Common myeloid progenitor, CD34-positive (primary cell): ENCODE measurements at places on chromosomes 11 and 22.

DNA sequence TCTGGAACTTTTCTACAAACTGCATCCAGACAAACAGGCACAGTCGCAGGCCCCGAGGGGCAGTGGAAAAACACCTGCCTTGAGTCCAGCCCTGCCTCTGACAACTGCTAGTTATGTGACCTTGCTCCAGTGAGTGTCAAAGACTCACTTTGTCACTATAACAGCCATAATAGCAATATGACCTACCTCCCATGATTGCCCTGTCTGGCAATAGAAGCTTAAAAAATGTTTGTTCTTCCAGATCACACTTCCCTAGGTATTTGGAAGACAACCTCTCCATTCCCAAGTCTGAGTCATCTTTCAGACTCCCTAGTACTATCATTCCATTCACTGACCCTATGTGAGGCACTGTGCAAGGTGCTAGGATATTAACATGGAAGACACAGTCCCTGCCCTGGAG is 74.5 kb downstream of the RPL27A start:
- DNase-seq, result no peak

DNA sequence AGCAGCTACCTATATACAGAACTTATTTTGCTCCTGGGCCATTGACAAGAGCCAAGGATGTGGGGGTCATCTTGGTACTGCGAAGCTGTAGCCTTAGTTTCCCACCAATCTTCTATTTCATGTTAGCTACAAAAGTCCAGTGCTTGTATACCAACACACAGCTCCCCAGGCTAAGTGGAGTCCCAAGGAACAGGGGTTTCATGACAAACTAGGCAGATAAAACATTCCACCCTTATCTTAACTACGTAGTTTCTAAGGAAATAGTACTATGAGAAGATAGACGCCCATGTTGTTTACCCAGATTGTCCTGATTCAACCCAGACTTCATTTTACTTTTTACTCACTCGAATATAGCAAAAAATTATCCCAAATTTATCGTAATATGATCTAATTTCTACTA is 218.5 kb downstream of the DYNC2H1 start:
- no peak for DNase-seq

DNA sequence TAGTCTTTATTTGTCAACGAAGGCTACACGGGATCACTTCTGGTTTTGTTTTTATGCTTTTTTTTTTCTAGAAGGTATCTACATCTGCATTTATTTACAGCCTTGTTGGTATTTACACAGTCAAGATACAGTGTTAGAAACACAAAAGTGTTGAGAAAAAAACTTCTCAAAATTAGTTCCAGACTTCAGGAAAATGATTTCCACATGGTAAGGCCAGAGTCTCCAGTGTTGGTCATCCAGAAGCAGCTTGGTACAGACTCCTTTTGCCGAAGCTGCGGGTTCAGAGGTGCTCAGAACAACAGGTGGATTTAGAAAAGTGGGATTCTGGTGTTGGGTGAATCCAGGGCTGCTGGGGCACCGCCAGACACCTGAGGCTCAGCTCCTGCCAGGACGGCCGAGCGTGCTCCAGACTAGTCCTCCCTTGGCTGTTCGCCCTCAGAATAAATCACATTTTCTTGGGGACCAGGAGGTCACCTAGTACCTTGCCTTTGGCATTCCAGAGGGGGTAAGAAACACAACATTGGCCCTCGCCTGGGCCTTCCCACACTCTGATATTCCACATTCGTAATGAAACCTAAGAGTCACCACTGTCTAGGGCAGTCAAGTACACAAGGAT is 78.7 kb upstream of the NARS2 start:
- no peak for DNase-seq

DNA sequence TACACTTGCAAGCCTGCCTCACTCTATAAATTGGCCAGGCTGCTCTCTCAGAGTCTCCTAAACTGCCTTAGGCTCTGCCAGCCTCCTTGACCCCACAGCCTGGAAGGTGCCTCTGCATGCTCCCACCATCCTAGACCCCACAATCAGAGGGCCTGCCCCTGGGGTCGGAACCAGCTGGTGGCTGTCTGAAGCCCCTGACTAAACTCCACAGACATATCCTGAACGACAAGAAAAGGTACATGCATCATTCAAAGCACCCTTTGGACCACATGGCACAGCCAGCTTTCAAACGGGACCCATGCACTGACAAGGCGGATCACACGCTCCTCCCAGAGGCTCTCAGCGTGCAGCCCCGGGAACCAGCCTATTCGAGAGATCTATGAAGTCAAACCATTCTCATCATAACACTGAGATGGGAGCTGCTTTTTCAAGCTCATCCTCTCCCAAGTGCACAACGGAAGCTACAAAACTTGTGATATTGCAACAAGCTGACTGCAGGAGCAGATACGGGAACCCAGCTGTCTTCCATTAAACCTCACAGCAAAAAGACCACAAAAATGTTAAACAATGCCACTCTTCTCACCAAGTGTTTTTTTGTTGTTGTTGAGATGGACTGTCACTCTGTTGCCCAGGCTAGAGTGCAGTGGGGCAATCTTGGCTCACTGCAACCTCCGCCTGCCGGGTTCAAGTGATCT is 8.1 kb downstream of the SHANK2 start:
- DNase-seq, result no peak

DNA sequence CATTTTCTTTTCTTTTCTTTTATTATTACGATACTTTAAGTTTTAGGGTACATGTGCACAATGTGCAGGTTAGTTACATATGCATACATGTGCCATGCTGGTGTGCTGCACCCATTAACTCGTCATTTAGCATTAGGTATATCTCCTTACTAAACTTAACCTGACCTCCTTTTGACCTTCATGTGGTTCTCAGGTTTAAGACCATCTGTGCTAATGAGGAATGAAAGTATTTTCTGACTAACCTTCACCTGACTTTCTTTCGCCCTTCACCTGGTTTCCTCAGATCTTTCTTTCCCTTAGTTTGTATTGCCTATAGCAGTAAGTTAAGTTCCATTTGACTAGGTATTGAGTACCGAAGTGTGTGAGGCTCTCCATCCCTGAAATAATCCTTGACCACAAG is 6.5 kb downstream of the EXPH5 start:
- no peak for DNase-seq

GRCh38 chr11:77249427-77249826 is 52.1 kb downstream of the GDPD4 start:
- DNase-seq, result no peak

DNA sequence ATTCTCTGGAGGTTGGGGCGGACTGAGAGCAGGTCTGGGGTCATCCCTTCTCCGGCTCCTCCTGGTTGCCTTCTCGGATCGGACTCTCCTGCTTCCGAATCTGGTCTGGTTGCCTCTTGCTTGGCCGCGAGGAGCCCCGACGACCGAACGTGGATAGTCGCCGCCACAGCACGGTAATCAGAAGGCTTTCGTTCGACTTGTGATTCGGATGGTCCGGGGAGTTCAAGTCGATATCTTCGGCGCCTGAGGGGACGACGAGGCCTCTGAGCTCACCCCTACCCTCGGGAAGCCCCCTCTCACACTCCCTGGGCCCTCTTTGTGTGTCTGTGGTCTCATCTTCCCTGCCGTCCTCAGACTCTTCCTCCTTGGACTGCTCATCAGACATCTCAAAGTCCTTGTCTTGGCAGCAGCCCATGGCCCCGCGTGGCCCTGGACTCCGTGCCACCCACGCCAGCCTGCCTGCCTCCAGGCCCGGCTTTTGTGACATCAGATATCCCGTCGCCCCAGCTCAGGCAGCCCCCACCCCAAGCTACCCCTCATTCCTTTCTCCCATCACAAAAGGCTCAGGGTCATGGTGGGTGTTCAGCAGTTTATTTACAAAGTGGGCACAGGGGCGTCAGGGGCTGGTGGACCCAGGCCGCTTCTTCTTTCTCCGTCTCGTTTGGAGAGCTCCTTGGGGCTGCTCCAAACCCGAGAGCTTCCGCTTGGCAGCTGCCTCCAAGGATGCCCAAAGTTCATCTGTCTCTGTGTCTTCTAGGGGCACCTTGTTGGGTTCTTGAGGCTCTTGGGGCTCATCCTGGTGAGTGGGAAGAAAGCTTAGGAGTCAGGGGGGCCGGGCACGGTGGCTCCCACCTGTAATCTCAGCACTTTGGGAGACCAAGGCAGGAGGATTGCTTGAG is at the start of gene TEX54:
TEX54 (minus strand) TSS at position 506 of the 899 bp plus-strand sequence.
- DNase-seq, result no peak

- peak; percentile 52 for DNase-seq
Observed at GRCh38 chr11:117716521-117717440, 80.2 kb downstream of the DSCAML1 start.

- no peak for DNase-seq
Observed at GRCh38 chr22:29726106-29726505, 6.3 kb downstream of the CABP7 start.

DNA sequence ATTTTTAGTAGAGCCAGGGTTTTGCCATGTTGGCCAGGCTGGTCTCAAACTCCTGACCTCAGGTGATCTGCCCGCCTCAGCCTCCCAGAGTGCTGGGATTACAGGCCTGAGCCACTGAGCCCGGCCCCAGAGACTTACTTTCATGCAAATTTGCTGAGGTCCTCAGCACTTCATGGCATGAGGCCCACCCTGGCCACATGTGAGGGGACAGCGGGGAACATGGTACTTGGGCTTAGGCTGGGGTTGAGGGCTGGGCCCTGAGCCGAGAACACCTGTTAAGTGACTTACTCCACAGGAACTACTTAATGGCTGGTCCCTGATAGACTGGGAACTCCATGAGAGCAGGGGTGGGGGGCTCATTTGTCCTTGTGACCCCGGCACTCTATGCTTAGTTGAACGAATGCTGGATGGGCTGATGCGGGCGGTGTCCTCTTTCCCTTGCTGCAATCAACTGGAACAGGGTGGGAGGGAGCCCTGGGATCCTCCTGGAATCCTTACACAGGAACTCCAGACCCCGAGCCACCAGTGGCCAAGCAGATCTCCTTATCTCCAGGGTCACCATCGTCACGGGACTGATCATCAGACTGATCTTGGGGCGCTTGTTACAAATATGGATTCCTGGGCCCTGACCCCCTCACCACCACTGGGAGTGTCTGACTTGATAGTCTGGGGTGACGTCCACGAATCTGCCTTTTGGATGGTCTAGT is 1.0 kb downstream of the VSIG10L2 start:
- DNase-seq, result no peak

DNA sequence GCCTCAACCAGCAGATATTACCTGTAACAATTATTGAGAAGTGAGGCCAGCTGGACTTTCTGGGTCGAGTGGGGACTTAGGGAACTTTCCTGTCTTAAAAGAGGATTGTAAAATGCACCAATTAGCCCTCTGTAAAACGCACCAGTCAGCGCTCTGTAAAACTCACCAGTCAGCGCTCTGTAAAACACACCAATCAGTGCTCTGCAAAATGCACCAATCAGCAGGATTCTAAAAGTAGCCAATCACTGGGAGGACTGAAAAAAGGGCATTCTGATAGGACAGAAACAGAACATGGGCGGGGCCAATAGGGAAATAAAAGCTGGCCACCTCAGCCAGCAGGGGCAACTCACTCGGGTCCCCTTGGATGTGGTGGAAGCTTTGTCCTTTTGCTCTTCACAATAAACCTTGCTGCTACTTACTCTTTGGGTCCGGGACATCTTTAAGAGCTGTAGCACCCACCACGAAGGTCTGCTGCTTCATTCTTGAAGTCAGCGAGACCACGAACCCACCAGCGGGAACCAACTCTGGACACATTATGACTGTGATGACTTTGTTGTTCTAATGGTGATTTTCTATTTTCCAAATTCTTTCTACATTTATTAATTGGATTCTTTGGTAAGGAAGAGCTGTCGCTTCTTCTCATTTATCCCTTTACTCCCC is 40.2 kb upstream of the FGF3 start:
- DNase-seq, result no peak

GRCh38 chr11:67419325-67420049 is 4.0 kb downstream of the CARNS1 start:
- DNase-seq, result no peak

- no peak for DNase-seq
Observed at GRCh38 chr11:121802542-121802941, 313.5 kb downstream of the BLID start.

DNA sequence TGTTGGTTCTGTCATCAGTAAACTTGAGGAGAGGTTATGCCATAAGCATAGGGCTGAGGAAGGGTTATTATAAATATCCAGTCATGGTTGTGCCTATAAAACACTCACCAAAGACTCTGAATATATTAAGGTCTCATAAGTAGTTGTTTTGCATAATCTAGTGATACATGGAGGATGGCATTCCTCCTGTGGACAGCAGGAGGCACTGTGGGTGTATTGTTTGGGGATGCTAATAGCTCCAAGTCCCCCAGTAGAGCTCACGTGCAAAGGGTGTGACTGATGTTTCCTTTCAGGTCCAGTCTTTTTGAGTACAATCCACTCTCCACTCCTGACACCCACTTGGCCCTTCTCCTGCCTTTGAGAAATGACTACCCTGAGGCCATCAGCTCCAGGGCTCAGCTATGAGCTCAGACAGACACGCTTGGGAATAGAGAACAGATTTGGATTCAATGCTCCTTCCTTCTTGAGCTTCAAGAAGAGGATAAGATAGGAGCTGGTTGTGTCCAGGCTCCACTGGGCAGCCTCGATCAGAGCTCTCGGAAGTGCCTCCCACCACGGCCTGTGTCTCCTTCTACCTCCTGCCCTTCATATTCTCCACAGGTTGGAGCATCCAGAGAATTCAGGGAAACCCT is 85.2 kb upstream of the IGLL5 start:
- peak; percentile 48 for DNase-seq

- no peak for DNase-seq
Observed at GRCh38 chr22:21443057-21443734, 24.0 kb upstream of the TMEM191C start.

GRCh38 chr22:46087816-46088277 is 62.5 kb upstream of the PPARA start:
- DNase-seq, result no peak

- DNase-seq, result peak; percentile 64
Observed at GRCh38 chr11:108895579-108896480, 231.0 kb downstream of the DDX10 start.

DNA sequence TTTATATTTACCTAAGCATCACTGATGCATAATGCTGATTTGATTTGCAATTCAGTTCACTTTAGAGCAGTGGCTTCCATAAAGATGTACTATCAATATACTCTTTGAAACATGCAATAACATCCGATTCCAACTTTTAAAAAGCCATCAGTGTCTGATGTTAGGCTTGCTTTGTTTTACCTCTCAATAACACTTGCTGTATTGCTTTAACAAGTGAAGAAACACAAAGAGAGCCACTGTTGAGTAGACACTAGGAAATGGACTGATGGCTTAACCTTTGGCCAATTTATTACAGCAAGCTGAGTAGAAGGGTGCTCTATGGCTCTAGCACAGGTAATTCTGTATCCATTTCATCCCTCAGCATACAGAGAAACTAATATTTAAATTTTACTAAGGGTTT is 122.1 kb downstream of the FCHSD2 start:
- no peak for DNase-seq

DNA sequence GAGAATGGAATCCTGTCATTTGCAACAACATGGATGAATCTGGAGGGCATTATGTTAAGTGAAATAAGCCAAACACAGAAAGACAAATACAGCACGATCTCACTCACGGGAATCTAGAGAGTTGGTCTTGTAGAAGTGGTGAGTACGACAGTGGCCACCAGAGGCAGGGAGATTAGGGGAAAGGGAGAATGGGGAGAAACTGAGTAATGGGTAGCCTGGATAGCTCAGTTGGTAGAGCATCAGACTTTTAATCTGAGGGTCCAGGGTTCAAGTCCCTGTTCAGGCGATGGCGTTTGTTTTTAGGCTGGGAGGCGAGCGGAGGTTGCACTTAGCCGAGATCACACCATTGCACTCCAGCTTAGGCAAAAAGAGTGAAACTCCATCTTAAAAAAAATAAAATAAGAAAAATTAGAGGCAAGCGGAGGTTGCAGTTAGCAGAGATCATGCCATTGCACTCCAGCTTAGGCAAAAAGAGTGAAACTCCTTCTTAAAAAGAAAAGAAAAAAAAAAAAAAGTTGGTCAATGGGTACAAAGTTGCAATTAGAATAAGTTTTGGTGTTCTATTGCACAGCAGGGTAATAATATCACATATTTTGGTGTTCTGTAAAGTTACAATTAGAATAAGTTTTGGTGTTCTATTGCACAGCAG is 95.7 kb upstream of the UBASH3B start:
- DNase-seq, result no peak
